GM03348 (cell line): ENCODE measurements at places on chromosomes 13 and 19.

- no peak for DNase-seq
These were observed 19.6 kb downstream of the MPND start for GRCh38 chr19:4362831-4363545.

DNA sequence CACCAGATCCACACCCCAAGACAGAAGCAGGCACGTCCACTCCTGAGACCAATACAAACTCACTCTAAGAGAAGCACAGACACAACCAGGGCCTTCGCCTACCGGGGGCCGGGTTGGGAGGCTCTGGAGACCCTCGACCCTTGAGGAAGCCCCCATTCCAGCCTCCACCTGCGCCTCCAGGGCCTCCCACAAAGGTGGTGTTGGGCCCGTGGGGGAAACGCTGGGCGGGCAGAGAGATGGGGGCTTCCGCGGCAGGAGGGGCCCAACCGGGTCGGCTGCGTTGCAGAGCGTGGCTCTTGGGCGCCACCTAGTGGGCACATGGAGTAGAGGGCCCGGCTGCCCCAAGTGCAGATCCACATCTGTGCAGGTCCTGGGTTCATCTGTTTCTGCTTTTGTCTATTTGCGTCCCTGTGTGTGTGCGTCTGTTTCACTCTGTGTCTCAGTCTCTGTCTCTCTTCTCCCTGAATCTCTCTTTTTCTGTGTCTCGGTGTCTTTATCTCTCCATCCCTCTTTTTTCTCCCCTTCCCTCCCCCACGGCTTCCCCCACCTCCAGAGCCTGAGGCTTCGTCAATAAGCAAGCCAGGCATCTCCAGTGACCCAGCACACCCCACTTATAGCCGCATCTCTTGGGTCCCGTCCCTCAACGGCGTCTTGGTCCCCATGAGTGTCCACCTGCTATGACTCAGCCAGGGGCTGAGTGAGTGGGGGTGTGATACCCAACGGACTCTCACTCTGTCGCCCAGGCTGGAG, 10.5 kb upstream of the TINCR start:
- peak; percentile 94 for DNase-seq

- no peak for DNase-seq
These were observed 92.3 kb upstream of the STARD13 start for GRCh38 chr13:33377825-33378224.

GRCh38 chr13:113052206-113052605, 53.4 kb upstream of the F7 start:
- DNase-seq, result no peak

DNA sequence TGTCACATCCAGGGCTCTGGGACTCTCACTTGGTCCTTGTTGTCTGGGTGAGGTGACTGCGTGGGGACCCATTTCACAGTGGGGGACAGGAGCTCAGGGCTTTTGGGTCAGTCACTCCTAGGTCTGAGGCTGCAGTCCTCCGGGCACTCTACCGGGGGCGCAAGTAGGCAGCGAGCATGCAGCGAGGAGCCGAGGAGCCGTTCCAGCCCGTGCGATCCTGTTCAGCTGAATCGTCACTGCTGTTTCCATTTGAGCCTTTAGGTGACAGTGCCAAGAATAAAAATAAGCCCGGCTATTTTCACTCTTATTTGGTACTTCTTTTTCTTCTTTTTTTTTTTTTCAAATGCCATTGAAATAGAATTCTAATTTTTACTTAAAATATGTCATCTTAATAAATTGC, 126.5 kb downstream of the ZNF536 start:
- DNase-seq, result no peak

- DNase-seq, result no peak
These were observed 9.3 kb downstream of the MED16 start for GRCh38 chr19:883661-884211.

GRCh38 chr19:17281391-17282304, at the start of gene ANKLE1:
Gene ANKLE1, plus strand, starts transcription at chr19:17281901. Its CDS starts 20 bp downstream, at chr19:17281921.
- DNase-seq, result peak; percentile 56

- DNase-seq, result no peak
These were observed 199.2 kb downstream of the DLEU7 start for GRCh38 chr13:50644081-50644871.

DNA sequence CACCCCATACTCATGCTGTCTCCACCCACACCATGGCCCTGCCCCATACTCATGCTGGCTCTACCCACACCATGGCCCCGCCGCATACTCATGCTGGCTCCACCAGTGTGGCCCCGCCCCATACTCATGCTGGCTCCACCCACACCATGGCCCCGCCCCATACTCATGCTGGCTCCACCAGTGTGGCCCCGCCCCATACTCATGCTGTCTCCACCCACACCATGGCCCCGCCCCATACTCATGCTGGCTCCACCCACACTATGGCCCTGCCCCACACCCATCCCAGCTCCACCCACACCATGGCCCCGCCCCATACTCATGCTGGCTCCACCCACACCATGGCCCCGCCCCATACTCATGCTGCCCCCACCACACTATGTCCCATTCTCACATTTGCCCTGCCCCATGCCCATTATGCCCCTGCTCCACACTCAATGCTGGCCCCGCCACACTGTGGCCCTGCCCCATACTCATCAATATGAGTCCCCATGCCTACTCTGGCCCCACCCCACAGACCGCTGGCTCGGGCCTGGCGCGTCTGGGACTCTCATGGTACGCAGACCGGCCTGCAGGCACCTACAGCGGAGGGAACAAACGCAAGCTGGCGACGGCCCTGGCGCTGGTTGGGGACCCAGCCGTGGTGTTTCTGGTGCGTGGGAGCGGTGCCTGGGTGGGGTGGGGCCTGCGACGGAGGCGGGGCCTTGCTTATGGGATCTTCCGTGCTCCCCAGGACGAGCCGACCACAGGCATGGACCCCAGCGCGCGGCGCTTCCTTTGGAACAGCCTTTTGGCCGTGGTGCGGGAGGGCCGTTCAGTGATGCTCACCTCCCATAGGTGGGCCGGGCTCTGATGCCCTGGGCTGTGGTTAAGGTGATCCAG, 3.7 kb upstream of the ARHGAP45 start:
- DNase-seq, result no peak
